Activated naive CD4-positive, alpha-beta T cell treated with anti-CD3 and anti-CD28 coated beads, Interleukin-2, amount 50 U/mL, for 72 hours (primary cell): ENCODE measurements at places on chromosomes 3 and 15.
A peak's percentile ranks its signal among the peaks of the same experiment; 100 is the strongest.

DNA sequence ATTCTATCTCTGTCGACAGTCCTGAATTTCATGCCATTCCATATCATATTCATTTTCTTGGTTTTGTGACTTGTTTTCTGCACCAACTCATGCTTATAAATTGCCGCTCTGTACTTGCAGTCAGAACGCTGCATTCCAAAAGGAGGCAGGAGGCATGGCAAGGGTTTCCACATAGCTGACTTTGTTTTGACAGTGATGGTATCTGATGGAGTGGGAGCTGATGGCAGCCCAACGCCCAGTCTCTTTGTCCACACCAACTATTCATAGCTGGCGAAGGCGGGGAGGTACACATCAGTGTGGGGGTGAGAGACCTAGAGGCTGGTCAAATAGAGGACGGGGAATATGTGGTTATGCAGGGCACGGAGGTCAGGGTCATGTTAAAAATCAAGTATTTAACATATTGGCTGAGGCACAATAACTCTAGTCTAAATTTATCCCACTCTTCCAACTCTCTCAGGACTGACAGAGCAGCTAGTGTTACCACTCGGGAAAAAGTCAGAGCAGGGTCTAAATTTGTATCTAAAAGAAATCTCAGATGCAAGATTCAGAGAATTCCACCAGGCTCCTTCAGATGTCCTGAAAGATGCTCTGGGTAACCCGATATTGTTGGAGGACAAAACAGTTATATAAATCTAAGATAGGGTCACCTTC is 67.8 kb upstream of the ATP13A3 start:
- no peak for DNase-seq

- DNase-seq = no peak
Measured at GRCh38 chr3:146374146-146374545, 95.2 kb downstream of the PLSCR2 start.

GRCh38 chr3:122033023-122033422 is 11.0 kb upstream of the ILDR1 start:
- DNase-seq = no peak

- DNase-seq = no peak
Measured at GRCh38 chr3:57876632-57877031, 120.5 kb downstream of the SLMAP start.

- DNase-seq = no peak
Measured at GRCh38 chr15:51846463-51847230, 17.2 kb downstream of the TMOD3 start.

- peak; percentile 49 for DNase-seq
Measured at GRCh38 chr15:77031376-77032050, 36.6 kb downstream of the PSTPIP1 start.

DNA sequence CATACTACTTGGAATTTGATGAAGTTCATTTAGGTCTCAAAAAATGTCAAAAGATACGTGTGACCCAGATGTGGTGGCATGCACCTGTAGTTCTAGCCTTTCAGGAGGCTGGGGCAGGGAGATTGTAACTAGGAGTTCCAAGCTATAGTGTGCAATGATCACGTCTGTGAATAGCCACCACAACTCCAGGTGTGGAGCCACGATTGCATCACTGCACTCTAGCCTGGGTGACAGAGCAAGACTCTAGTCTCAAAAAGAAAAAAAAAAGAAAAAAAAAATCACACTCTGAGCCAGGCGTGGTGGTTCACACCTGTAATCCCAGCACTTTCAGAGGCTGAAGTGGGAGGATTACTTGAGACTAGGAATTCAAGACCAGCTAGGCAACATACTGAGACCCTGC is 14.2 kb downstream of the MAP4 start:
- DNase-seq = no peak

DNA sequence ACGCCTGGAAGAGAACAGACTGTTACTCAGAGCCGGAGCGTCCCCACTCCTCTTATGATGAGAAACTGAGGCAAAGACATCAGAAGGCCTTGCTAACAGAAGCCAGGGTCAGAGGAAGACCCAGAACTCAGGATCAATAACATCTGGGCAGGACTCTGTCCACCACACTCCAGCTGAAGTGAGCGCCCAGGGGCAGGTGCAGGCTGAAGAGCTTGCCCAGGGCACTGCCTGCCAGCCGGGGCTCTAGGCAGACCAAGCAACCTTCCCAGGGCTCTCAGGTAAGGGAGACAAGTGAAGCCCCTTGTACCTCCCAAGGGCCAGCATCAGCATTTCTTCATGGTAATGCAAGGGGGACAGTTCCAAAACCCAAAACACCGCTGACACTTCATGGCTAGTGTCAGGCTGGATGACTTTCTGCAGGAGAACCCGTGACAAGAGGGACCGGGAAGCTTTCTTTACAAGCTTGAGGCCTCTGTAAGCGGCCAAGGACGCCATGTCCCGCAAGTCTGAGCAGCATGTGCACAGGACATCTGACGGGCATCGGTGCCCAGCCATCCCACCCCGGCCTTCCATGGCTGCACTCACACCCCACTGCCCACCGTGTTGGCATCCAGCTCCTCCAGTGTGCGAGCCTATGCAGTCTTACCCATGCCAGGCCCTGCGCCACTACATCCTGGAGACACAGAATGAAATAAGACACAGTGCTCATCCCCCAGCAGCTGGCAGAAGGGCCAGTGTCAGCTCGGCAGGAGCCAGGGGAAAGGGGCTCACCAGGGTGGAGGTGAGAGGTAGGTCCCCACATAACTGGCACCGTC is 14.1 kb downstream of the XXYLT1 start:
- no peak for DNase-seq
